ENCODE measurements at places on chromosomes 7 and 10.

DNA sequence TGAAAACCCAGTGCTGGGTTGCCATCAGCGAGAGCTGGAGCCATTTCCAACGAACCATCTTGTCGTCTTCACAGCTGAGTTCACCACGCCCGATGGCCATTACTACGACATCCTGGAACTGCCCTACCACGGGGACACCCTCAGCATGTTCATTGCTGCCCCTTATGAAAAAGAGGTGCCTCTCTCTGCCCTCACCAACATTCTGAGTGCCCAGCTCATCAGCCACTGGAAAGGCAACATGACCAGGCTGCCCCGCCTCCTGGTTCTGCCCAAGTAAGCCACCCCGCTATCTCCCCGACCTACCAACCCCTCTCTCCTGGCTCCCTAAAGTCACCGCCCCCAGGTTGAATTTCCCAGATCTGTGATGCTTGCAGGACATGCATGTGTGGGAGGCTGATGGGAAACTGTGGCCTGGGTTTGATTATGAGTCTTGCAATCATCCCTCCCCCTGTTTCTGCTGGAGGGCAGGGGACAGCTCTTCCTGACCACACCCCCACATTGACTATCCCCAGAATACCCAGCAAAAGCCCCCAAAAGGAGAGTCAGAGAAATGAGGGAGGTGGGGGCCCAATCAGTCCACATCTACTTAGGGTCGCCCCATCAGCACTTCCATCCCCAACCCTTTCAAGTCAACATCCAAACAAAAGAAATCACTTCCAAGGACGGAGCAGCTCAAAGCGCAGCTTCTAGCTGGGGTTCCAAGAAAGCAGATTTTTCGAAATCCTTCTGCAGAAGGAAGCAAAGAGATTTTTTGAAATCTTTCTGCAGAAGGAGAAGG, 6.9 kb downstream of the SERPINE1 start:
- DNase-seq: no peak

GRCh38 chr10:131010965-131011575, 300.5 kb downstream of the TCERG1L start:
- DNase-seq: no peak

DNA sequence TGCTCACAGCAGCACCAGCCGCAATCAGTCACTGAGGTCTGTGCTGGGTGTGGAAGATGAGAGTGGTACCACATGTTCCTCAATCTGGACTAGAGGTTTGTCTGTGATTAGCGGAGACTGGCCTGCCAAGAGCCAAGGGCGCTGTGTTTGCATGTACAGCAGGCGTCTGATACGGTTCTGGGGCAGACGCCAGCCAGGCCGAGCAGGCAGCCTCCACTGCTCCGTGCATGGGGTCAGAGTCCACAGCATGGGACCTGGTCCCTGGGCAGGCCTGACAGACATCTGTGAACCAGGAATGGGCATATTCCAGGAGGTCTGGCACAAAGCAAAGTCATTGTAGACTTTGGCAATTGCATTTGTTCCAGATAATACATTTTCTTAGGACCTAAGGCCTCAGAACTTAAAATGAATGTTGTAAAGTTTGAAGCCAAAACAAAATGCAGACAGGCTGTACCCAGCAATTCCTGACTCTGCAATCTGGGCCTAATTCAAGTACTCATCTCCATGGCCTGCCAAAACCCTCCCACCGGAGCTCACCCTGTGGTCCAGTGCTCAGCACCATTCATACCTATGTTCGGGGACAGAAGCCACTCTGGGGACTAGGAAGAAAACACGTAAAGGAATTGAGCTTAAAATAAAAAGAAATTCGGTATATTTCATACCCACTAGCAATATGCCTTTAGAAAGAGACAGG, 50.0 kb upstream of the FAM20C start:
- no peak for DNase-seq

- no peak for DNase-seq
Measured at GRCh38 chr10:47034441-47035051, 123.3 kb downstream of the PTPN20 start.

- DNase-seq: no peak
Measured at GRCh38 chr10:131561897-131562296, 250.4 kb upstream of the TCERG1L start.

DNA sequence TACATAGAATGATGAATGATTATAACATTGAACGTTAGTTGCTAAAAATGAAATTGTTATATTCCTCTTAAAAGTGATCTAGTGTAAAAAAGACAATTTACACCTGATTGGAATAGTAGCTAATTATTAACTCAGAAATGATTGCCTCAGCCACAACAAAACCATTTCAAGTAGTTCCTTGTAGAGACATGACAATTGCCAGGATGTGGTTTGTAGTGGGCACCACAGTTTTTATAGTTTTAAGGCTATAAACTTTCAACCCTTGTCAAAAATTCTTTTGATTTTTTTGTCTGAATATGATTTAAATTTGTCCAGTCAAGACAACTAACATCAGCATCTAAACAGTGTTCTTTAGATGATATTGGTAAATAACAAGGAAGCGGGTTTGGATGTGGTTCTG, 145.2 kb downstream of the SUGCT start:
- DNase-seq: no peak

DNA sequence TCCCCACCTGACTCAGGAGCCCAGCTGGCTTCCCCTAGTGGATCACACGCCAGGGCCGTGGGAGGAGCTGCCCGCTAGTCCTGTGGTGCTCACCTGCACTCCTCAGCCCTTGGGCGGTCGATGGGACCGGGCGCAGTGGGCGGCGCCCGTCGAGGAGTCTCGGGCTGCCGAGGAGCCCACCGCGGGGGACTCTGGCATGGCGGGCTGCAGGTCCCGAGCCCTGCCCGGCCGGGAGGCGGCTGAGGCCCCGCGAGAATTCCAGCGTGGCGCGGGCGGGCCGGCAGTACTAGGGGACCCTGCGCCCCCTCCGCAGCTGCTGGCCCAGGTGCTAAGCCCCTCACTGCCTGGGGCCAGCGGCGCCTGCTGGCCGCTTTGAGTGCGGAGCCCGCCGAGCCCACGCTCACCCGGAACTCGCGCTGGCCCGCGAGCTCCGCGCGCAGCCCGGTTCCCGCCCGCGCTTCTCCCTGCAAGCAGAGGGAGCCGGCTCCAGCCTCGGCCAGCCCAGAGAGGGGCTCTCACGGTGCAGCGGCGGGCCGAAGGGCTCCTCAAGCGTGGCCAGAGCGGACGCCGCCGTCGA, 367.9 kb downstream of the TYW1 start:
- no peak for DNase-seq

- DNase-seq: no peak
Measured at GRCh38 chr10:100612601-100613595, 77.2 kb downstream of the HIF1AN start.

GRCh38 chr7:156497776-156498509, 142.6 kb upstream of the RNF32 start:
- no peak for DNase-seq

DNA sequence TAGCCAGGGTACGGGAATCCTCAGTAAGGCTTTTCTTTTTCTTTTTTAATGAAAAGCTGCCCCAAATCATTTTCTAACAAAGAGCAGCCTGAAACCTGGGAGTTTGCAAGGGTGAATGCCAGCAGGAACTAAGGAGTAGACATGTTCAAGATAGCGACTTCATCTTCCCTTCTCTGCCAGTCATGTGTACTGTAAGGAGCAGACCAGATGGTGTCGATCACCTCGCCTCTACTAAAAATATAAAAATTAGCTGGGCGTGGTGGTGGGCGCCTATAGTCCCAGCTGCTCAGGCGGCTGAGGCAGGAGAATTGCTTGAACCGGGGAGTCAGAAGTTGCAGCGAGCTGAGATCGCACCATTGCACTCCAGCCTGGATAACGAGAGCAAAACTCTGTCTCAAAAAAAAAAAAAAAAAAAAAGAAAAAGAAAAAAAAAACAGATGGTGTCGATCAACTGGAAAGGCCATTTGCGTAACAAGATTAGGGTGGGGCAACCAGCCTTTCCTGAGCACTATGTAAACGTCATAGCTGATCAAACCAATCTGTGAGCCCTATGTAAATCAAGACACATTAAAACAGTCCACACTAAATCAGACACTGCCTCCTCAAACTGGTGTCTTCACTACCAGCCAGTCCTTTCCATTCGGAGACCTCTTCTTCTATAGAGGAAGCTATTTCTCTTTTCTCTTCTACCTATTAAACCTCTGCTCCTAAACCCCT, 33.8 kb downstream of the NOLC1 start:
- DNase-seq: no peak

DNA sequence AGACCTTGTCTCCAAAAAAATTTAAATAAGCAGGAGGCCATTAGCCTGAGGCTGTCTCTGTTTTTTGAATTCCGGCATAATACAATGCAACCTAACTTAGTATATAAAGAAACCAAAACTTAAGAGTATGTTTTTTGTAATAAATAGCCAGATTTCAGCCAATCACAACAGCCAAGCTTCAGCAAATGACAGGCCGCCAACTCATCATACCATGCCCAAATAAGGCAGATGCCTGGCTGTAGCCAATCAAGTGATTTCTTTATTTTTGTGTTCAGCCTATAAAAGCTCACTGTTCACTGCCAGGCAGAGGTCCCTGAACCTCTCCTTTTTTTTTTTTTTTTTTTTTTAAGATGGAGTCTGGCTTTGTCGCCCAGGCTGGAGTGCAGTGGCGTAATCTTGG, 12.7 kb upstream of the PURB start:
- DNase-seq: no peak

- DNase-seq: no peak
Measured at GRCh38 chr10:103855424-103855823, at the start of gene SH3PXD2A. Gene SH3PXD2A (minus strand): TSS chr10:103855576. CDS start chr10:103855266, 310 bp downstream.

DNA sequence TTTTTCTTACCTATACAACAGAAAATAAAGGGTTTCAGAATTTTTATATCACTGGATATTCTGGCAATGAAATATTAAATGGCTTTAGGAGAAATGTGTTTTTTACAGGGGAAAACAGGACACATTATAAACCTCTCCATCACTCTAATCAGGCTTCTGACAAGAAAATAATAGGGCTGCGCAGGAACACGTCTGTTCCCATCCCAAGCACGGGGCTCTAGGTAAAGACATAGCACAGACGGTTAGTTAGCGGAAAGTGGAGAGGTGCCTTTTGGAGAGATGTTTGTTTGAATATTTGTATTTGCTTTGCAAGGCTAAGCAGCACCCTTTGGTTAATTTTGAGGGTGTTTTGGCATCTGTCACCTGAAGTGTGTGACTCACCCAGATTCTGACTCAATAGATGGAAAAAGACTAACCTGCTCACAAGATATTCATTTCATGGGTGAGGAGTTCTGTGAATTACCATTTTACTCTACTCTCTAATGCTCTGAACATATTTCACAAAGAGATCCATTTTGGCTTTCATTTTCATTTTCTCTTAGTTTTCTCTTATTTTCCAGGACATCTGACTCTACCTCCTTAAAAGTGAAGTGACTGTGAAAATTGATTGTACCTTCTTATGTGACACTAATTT, 174.5 kb upstream of the AKR1E2 start:
- DNase-seq: no peak

Measured in forelimb muscle (tissue), 1 donor.